Activated B cell treated with CpG ODN at 0.5 μM for 24 hours (primary cell): ENCODE measurements at places on chromosomes 16 and 17.

- DNase-seq: no peak
These were observed 19.4 kb downstream of the RHOT1 start for GRCh38 chr17:32161506-32162365.

DNA sequence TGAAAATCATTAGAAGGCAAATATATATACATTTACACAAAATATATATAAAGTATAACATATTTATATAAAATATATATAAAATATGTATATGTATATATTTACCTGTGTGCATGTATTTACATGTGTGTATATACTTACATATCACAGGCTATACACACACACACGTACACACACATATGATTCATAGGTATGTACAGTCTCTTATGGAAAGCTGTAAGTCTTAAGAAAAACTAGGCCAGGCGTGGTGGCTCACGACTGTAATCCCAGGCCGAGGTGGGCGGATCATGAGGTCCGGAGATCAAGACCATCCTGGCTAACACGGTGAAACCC lies 14.7 kb downstream of the TOM1L2 start:
- no peak for DNase-seq

- no peak for DNase-seq
These were observed 182.8 kb downstream of the FTO start for GRCh38 chr16:53886482-53887378.

- DNase-seq: no peak
These were observed 218.5 kb upstream of the RPL38 start for GRCh38 chr17:73984941-73985340.

- DNase-seq: no peak
These were observed 16.2 kb downstream of the NCOR1 start for GRCh38 chr17:16199093-16199492.

DNA sequence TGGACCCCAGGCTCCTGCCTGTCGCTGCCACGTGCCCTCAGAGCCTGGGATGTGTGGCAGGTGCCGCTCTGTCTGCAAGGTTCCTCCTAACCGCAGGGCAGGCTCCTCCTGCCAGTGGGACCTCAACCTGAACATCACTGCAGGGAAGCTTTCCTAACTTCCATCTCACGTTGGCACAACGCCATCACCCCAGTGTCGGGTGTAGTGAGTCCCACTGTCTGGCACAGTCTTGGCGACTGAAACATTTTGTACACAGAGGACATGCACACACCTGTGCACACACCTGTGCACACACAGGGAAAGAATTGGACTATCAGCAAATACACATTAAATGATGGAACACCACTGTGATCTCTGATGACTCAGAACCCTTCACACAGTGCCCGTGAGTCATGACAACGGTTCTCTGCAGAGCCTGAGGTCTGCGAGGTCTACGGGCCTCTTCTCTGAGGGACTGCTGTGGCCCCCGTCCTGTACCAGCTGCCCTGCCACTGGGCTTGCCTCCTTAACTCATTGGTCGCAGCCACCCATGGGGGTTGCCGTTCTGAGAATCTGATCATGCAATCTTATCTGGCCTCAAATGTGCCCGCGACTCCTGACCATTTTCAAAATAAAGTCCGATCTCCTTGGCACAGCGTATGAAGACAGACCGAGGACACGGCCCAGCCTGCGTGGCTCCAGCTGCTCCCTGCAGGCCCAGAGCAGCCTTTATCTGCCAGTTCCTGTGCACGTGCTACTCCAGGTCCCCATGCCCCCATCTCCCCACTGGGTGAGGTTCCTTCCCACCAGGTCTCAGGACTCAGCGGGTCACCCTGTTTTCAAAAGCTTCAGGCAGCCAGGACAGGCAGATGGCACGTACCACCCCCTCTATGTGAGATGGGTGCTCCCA lies 7.6 kb downstream of the CCDC57 start:
- DNase-seq: no peak

- DNase-seq: no peak
These were observed 47.8 kb downstream of the MEOX1 start for GRCh38 chr17:43613917-43614316.
